ENCODE measurements at places on chromosomes 7 and 10.

GRCh38 chr7:150425670-150426069 is 24.8 kb upstream of the GIMAP8 start:
- DNase-seq = no peak

GRCh38 chr7:87784424-87784823 is 91.7 kb downstream of the SLC25A40 start:
- no peak for DNase-seq

GRCh38 chr7:35334506-35334905 is 80.6 kb upstream of the TBX20 start:
- no peak for DNase-seq

DNA sequence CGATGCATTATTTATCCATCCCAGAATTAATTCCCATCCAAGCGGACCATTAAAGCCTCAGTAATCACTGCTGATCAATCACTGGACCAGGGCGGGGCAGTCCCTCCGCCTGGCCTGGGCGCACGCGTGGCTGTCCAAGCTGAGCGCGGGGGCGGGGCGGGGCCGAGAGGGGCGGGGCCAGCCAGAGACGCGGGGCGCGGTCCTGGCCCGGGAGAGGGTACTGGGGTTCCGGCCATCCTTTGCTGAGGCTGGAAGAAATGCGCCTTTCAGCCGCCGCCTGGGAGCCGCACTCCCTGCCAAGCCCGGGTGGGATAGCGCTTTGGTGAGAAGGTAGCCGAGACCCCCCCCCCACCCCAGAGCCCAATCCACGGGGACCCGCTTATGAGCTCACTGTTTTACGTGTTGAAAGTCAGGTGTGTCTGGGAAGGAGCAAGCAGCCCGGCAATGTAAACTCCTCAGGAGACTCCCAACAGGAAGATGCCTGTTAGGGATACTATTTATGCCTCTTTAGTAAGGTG is at the start of gene ARHGAP22:
Gene ARHGAP22 (minus strand): TSS at position 83 of the 518 bp plus-strand sequence. CDS start 277 bp downstream, outside the sequence.
- DNase-seq = peak; percentile 62

- no peak for DNase-seq
These were observed 5.3 kb upstream of the HILPDA start for GRCh38 chr7:128450409-128450808.

GRCh38 chr7:42108803-42109528 is 128.0 kb downstream of the GLI3 start:
- no peak for DNase-seq

GRCh38 chr7:24842449-24843241 is 85.4 kb upstream of the GSDME start:
- no peak for DNase-seq

DNA sequence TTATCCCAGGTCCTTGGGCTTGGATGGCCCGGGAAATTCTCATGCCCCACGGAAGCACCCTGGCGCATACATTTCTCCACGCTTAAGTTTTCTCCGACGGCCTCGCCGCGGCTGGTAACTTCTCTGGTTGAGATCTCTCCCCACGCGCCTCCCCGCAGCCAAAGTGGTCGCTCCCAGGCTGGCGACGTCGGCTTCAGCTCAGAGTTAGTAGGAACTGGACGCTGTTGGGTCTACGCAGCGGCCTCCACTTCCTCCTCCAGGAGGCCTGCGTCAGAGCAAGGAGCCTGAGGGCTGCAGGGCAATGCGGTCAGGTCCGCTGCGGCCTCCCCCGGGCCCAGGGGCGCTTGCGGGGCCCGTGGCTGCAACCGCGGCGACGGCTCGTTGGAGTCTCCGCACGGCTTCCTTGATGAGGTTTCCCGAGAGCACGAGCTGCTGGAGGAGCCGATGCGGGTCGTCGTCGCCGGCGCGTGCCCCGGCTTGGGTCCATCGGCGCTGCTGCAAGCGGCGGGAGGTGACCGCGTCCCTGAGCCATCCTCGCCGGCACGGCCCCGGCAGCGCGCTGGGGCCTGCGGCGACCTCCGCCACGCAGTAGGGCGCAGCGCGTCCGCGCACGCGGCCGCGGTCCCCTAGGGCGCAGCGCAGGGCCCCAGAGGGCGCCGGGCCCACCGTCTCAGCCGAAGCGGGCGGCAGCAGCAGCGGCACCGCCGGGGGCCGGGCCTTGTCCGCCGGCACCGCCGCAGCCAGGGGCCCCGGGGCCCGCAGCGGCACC is 744 bp downstream of the FRAT2 start:
- no peak for DNase-seq

DNA sequence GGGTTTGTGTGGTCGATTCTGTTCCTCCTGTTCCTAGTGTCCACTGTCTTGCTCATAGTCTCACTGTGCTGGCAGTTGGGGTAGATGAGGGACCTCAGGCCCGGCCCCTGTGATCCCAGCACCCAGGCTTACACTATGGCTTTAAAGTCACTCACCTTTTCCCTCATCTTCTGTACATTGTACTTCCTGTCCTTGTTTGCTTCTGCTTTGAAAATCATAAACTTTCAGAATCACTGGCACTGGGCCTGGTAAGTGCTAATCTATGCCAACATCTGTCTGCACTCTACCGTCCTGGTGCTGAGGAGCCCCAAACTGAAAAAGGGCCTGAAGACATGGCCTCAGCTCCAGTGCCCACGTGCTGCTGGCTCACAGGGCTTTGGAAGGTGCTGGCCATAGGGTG is 5.7 kb upstream of the TAS2R60 start:
- DNase-seq = no peak

DNA sequence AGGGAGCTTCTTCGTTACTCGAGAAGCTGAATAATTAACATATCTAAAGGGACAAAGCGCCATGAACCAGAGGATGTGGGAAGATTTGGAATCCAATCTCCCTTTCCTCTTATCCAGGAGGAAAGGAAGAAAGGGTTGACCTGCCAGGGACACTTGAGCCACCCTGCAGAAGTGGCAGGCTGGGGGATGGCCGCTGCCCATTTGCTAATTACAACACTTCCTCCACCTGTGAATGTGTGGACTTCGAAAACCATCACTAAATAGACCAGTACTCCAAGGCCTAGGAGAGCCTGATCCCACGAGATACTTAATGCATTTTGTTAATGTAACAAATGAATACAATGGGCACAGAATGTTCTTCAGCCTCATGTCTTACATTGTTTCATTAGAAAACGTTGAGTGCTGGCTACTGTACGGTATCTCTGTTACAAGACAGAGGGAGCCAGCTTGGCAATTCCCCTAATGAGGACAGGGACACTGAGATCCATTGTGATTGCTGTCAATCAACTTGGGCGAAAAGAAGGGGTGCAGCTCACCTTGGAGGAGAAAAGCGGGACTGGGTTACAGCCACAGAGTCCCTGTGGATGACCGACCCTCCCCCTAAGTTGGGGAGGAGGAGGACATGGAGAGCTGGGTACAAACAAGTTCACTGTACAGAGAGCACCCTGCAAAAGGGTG is 59.4 kb downstream of the AOC1 start:
- no peak for DNase-seq

GRCh38 chr7:9719303-9719702 is 1254.4 kb upstream of the PHF14 start:
- DNase-seq = no peak

GRCh38 chr10:128784444-128784843 is 658.2 kb upstream of the MKI67 start:
- no peak for DNase-seq

DNA sequence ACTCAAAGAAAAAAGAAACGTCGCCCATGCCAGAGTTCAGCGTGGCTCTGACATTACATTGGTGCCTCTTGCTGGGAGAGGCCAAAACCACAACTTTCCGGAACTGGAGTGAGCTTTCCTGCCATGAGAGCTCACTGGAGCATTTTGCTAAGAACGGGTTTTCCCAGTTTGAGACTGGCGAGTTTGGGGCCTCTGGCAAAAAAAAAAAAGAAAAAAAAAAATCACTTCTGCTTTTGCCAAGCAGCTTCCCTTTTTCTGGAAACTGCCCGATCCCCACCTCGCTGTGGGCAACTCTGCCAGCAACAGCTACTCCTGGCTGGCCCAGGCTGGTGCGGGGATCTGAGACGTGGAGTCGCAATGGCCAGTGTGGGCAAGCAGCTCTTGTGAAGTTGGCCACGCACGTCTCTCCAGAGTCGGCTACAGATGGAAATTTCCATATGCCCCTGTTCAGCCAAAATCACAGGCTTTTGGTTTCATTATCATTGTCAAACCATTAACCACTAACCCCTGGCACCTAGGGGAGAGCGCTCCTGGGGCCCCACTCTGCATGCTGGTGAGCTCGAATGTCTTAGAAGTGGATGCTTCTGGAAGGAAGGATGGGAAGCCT is 25.7 kb downstream of the PRKAG2 start:
- DNase-seq = peak; percentile 43

DNA sequence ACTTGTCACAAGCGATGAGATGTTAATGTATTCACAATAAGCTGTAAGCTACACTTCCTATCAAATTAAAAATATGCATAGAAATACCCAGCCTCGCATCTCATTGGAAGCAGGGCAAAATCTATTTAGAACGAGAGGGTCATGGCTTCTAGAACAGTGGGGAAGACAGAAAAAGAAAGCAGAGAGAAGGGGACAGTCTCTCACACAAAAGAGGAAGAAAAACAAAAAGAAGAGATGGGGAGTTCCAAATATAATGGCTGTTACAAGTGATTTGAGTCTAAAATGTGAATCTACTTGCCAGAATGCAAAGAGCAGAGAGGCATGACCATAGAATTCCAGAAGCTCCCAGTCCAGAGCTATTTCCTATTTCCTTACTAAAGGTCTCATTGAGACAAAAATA is 13.8 kb downstream of the LRRN3 start:
- DNase-seq = no peak

- DNase-seq = no peak
These were observed 242.1 kb upstream of the SP4 start for GRCh38 chr7:21185653-21186265.

GRCh38 chr7:149409895-149410294 is 51.0 kb downstream of the ZNF777 start:
- DNase-seq = no peak

DNA sequence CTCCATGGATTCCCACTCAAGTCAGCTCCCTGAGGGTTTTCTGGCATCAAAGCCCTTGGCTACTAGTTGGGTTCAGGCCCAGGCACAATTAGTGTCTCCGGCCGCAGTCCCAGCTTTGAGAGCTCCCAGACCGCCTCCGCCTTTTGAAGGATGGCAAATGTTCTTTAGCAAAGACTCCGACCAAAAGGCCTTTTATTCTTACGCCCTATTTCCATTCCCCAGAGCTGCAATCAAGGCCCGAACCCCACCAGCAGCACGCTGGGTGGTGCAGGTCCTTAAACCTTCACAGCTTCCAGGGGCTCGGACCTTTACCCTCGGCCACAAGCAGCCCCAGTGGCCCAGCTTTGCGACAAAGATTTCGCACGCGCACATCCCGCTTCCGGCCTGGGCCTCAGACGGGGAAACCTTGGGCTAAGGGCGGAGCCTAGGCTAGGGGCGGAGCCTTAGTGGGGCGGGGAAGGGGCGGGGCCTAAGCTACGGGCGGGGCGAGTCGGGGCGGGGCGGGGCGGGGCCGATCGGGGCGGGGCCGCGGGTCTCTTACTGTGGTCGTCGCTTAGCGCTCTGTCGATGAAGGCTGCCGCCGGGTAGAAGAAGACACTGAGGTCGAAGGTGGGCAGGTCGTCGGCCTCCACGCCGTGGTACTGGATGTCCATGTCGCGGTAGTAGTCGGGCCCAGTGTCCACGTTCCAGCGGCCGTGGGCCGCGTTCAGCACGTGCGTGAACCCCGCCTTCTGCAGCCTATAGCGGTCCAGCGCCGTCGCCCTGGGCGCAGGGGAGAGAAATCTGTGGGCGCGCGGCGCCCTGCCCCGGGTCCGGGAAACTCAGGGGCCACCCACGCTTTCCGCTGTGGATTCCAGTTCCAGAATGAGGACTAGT is 68.0 kb upstream of the SAMD8 start:
- DNase-seq = no peak

- no peak for DNase-seq
These were observed 500.0 kb downstream of the TYW1 start for GRCh38 chr7:67496589-67496988.

DNA sequence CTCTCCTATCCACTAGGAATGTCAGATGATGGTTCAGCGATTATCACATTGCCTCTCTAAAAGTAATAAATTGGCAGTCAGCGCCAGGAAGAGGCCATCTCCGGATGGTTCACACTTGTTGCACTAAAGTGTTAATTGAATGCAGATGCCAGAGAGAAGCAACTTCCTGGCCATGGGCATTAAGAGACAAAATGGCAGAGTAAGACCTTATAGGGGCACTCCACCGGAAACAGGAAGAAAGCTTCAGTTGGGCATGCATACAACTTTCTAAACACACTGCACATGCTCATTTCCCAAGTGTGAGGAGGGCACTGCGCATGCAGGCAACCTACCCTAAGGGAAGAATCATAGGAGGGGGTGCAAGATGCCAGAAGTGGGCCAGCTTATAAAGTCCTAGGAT is 71.7 kb upstream of the AUTS2 start:
- no peak for DNase-seq

- no peak for DNase-seq
These were observed 31.3 kb downstream of the MKX start for GRCh38 chr10:27714349-27714748.

GRCh38 chr7:143947111-143947510 is 7.5 kb upstream of the OR2F1 start:
- no peak for DNase-seq

DNA sequence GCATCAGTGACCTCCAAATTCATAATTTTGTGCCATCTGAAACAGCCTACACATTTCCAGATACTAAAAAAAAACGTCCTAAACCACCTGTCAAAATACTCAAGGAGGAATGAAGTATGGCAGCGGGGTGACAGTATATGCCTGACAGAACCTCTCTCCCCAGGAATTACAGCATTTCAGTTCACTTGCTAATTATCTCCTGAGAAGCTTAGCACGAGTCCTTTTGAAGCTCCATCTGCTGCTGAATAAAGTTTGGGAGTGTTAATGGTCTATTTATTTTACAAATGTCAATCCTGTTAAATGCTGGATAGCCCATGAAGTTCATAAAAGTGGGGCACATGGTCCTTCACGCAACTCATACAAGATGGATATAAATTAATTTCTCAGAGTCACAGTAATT is 29.4 kb upstream of the ANLN start:
- DNase-seq = no peak

DNA sequence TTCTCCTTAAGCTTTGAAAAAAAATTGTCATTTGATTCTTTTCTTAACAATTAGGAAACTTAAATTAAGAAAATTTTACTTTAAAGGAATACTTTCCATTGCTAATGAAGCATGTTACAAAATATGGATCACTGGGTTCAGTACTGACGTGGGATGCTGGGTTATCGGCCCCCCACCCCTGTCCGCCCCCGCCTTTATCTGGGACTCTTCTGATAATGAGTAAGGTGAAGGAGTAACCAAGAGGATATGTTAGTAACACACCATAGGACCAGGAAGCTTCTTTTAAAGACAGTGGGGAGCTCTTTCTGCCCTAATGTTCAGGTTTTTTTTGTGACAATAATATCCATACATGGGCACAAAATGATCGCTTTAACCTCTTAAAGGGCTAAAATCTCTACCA is 29.7 kb downstream of the BEND7 start:
- DNase-seq = no peak

- no peak for DNase-seq
These were observed 12.2 kb upstream of the BMPR1A start for GRCh38 chr10:86744067-86744725.

GRCh38 chr10:43399320-43400310 is 9.4 kb downstream of the HNRNPF start:
- no peak for DNase-seq
